ENCODE measurements at places on chromosomes 4 and X.

GRCh38 chrX:23012162-23012561 is 12.4 kb downstream of the DDX53 start:
- no peak for DNase-seq

GRCh38 chrX:65522739-65523372 is 11.7 kb downstream of the LAS1L start:
- no peak for DNase-seq

GRCh38 chr4:164614999-164615398 is 138.9 kb upstream of the SMIM31 start:
- DNase-seq, result peak; percentile 61

DNA sequence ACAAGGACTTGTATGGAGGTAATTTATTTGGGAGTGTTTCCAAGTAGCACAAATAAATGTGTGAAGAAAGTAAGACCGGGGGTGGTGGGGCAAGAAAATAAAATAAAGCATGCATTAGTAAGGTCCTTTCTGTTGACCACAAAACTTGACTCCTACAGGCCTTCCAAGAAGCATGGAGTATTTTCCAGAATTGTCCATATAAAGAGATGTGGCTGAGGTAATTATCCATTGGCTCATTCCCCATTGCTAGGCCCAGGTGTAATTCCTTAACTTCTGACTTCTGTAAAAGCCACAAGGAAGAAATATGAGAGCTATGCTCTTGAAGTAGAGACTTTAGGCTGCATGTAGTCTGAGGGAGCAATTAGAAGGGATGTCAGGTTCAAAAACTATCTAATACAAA is 430.5 kb upstream of the PABPC4L start:
- DNase-seq, result no peak

DNA sequence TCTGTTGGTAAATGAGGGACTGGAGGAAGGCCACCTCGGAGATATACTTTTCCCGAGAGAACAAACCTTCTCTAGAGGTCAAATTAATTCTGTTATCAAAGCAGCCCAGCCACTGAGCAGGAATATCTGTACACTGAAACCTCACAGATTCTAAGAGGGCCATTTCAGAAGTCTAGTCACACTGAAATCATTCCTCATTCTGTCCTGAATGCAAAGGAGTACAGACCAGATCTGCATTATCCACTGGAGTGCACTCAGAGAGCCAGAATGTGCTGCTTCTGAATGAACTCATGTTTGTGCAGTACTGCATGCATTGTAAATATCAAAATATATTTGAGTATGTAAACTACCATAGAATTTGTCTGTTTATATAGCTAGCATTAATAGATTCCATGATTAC is 278.3 kb upstream of the FSTL5 start:
- no peak for DNase-seq

DNA sequence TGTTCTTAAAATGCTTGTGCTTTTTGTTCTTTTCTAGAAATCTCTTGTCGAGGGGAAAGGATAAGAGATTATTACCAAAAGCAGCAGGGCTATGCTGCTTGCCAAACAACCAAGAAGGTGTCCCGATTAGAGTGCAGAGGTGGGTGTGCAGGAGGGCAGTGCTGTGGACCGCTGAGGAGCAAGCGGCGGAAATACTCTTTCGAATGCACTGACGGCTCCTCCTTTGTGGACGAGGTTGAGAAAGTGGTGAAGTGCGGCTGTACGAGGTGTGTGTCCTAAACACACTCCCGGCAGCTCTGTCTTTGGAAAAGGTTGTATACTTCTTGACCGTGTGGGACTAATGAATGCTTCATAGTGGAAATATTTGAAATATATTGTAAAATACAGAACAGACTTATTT is 81.5 kb upstream of the PACRGL start:
- no peak for DNase-seq

DNA sequence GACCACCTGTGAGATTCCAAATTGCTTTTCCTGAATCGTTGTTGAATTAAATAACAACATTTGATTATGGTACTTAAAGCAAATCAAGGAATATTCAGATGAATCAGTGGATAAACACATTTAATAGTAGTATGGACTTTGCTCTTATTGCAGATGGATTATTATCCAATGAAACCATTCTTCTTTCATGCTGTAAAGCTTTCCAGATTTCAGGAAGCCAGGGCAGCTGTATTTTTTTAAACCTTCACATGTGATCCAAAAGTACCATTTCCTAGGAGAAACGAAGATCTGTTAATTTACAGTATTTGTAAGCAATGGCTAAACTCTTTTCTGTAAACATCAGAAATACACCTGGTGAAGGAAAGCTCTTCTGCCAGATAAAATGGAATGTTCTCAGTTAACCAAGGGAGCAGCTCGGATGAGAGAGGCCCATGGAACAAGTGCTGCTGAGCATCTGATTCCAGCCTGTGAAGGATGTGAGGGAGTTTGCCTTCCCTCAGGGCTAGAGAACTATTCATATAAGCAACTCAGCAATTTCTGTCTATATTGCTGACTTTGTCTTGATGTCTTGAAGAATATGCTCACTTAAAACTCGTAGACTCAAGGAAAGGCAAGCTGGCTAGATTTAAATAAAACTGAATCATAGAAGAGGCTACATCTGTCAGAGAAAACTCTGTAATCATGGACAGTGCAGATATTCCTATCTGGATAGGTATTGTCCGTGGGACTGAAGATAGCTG is 94.4 kb upstream of the LIMCH1 start:
- no peak for DNase-seq

DNA sequence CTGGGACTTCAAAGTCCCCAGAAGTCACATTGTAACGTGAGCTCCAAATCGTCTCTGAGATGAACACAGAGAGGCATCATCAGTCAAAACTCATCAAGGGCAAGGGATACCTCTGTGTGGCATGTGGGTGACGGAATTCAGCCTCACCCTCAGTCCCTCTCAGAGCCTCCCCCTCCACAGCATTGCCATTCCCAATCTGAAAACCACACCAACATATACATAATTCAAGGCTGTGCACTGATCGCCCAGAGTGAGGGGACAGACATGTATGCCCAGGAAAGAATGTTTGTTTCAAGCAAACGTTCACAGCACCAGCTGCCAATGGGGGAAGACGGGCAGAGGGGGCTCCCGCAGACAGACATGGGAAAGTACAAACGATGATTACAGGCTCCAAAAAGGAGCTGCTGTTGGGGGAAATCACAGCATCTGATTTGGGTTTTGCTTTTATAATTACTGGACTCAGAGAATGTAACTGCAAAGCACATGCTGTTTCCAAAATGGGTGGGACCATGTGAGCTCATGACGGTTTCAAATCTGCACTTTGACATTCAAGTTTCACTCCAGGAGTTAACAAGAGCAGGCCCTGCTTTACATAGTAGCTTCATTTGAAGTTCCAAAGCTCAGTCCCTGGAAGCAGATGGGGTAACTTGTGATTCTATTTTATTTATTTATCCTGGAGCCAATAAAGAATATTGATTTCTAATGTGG is 88.3 kb downstream of the CLCN4 start:
- no peak for DNase-seq

- DNase-seq, result no peak
Measured at GRCh38 chr4:124708517-124709300, 3.8 kb downstream of the ANKRD50 start.

- DNase-seq, result no peak
Measured at GRCh38 chr4:56164907-56165306, 216.2 kb downstream of the CEP135 start.

DNA sequence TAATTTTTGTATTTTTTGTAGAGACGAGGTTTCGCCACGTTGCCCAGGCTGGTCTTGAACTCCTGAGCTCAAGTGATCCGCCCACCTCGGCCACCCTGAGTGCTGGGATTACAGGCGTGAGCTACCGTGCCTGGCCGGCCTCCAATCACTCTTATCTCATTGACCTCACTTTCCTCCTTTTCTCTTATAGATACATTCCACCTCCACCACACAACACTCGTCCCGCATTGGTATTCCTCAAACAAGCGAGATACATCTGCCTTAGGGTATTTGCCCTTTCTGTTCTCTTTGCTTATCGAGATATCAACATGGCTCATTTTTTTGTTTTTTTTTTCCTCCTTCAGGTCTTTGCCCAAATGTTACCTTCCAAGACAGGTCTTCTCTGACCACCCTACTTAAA is 1.8 kb upstream of the PRPS1 start:
- DNase-seq, result no peak

DNA sequence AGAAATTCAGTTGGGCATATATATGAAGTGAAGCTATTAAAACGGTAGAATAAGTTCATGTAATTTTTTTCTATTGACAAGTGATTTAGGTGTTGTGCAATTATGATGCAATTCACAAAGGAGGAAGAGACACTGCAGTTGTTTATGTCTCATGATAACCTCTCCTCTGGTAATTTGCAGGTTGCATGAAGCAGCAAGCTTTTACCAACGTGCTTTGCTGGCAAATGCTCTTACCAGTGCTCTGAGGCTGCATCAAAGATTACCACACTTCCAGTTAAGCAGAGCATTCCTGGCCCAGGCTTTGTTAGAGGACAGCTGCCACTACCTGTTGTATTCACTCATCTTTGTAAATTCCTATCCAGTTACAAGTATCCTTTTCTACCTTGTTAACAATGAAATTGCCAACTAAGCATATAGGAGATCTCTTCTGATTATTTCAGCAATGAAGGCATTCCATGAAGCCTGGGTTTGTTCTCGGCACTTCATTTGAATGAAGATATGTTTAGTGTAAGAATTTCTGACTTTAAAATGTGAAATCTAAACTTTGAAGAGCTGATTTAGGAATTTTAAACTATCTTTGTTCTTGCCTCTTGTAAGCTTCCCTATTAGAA is 3.9 kb downstream of the TMEM33 start:
- peak; percentile 82 for DNase-seq

- no peak for DNase-seq
Measured at GRCh38 chr4:72566464-72566972, 2.5 kb downstream of the ADAMTS3 start.

DNA sequence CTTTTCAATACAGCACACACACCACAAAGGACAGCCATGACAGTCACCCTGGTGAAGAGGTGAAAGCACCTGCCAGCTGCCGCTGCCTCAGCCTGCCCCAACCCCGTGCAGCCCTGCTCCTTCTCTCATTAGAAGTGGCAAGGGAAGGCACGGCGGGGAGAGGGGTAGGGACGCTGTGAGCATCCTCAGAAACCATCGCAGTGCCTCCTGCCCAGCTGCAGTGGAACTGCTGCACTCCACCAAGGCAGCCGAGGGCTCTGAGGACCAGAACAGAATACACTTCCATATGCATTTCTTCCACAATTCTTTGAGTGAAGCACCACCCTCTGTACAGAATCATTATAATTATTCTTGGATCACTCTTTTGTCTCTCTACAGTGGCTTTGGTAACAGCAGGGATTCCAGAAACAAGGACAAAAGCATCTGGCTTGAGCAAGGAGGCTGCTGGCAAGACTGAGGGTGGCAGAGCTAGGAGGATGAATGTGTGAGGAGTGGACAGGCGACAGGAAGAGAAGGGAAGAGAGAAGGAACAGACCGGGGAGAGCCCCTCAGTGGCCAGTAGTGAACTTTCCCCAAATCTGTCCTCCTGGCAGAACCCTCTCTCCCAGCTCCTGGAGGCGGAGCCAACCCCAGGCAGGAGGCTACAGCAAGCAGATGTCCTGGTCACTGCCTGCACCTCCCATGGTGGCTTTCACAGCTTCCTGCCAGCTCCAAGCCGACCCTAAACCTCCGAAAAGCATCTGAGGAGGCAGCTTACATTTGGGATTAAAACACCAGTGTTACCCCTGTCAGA is 73.2 kb downstream of the MTNR1A start:
- DNase-seq, result no peak

DNA sequence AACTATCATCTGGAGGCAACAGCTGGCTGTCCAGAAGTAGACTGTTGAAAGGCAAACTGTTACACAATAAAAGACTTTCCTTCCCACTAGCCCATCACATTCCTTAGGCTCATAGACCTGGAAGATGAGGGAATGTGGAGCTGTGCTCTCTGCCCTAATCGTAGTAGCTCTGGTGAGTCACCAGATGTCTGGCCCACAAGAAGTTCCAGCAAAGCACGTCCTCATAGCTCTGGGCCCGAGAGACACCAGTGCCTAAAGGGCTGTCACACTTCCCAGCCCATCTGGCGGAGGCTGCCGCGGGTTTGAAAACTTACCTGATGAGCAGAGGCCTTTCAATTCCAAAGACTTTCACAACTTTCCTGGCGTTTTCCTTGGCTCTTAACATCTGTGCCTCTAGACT is 81.7 kb upstream of the STOX2 start:
- peak; percentile 59 for DNase-seq

DNA sequence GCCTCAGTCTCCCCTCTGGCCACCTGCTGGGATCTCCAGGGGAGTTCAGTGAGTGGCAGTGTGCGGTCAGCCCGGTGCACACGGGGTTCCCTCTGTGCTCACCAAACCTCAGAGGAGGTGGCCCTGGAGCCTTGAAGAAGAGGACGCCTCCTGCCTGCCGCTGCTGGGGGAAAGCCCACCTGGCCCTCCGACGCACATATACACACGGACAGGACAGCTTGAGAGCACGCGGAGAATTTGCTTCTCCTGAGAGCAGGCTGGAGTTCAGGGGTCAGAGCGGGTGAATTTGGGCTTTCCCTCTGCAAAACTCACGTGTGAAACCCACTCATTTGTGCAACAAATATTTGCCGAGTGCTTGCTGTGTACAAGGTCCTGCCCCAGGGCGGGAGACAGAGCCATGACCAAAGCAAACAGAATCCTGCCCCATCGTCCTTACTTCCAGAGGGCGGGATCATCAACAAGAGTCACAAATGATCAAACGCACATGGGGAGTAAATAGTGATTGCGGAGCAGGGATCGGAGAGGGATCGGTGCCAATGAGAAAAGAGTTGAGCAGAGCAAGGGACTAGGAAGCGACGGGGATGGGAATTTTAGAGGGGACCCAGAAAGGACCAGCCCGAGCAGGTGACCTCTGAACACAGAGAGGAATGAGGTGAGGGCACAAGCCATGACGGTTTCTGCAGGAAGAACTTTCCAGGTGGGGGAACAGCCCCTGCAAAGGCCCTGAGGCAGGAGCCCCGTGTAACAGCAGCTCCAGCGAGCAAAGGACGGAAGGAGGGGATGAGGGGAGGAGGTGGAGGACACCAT is 17.6 kb downstream of the BLOC1S4 start:
- DNase-seq, result no peak

DNA sequence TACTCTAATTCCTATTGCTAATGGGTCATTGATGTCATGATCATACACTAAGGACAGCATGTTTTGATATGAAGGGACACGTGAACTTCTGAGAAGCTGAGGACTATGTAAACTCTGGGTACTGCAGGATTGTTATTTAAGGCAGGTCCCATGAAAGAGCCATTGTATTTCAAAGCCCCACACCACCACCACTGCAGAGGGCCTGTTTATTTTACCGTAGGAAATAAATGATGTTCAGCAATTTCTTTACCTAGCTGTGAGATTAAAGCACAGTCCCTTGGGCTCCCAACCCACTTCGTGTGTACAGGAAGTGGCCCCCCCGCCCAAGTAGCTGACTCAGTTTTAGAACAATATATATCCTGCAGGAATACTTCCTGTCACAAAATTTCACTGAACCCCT is 89.8 kb upstream of the ACSL4 start:
- no peak for DNase-seq
